ENCODE measurements at places on chromosomes 7 and 10.

DNA sequence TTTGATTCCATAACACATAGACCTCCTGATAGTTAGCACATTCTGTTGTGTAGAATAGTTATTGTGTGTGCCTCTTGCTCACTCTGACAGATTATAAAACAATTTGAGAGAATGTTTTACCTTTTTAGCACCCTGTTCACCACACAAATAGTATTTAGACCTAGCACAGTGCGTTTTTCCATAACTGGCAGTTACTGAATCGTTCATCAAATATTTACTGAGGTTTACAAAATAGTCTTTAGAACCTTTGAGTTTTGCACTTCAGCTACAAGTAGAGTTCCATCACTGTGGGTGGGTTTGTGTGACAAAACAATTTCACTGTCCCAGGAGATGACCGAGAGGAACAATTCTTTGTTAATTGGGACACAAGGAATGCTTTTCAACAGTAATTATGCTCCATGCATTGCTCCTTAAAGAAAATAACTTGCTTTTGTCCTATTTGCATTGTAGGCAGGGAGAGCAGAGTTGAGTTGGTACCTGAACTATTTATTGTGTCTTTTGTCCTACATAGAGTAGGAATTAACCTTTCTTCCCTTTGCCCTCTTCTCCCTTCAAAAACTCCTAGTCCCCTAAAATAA, 62.3 kb downstream of the DNAH11 start:
- no peak for DNase-seq

DNA sequence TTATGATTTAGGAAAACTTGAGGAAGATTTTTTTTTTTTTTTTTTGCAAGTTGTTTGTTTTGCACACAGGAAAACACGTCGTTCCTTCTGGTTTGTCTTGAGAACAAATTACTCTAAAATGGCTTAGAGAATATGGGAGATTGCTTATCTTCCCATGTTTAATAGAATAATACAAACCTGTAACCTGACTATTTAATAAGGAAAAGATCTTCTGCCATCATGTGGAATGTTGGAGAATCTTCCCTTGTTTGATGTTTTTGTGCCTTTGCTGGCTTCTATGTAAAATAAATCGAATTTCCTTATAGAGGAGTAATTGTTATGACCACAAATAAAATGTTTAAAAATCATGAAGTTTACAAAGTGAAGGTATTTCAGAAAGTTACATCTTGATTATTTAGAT, 818.8 kb downstream of the GATA3 start:
- DNase-seq = no peak

DNA sequence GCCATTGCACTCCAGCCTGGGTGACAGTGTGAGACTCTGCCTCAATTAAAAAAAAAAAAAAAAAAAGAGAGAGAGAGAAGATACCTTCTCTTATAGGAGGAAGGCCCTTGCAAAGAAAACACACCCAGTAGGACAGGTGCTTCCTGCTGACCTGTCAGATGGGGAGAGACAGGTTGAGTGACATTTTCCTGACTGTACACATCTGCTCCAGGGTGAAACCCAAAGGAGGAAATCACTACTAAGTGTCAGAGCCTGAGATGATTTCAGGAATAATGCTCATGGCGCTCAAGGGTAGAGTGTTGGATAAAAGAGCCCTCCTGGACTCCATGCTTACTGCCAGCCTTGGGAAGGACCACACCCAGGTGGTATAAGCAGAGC, 1.7 kb upstream of the STN1 start:
- no peak for DNase-seq

DNA sequence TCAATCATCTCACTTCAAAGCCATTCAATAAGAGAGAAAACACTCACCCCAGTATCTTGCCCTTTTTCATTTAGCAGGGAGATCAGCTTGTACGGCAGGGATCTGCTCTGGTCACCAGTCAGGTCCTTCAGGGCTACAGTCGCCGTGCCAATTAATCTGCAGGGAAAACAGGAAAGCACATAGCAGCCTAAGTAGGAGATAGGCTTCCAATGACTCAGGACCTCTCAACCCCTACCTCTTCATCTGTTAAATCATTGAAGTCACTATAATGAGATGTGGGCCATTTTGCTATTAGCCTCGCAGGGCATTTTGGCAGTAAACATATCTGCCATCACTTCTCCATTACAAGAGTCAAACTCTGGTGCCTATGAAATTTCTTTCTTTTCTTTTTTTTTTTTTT, 50.8 kb downstream of the MYOF start:
- no peak for DNase-seq

DNA sequence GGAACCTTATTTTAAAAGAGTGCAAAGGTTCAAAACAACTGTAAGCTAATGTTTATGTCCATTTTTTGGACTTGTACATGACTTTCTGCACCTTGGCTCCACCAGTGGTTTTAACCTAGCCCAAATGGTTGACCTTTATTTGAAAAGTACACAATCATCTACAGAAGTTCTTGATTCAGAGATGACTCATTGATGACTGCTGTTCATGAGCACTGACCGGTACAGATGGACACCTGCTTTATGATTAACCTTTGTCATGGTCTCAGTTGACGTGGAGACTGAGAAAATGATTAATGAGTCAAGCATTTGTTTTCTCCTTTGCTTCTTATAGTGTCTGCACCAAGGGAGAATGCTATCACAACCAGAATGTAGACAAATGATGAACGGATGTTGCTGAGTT, 55.7 kb upstream of the PTER start:
- DNase-seq = no peak

DNA sequence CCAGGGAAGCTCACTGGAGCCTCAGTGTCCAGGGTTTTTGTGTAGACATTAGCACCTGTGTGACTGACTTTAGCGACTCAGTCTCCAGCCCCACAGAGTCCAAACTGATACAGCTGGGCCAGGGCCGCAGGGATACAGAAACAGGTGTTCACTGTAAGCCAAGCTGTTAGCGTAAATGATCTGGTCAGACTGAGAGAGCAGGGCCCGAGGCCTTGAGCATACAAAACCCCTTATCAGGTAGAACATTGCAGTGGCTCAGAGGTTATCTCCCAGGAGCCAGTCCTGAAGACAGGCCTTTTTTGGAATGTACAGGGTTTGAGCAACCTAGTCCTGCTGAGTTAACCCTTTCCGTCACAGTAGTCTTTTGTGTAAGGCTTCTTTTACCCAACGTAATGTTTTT, 25.0 kb downstream of the LHPP start:
- DNase-seq = no peak

- no peak for DNase-seq
These were observed 51.1 kb downstream of the EPDR1 start for GRCh38 chr7:37971491-37971890.

DNA sequence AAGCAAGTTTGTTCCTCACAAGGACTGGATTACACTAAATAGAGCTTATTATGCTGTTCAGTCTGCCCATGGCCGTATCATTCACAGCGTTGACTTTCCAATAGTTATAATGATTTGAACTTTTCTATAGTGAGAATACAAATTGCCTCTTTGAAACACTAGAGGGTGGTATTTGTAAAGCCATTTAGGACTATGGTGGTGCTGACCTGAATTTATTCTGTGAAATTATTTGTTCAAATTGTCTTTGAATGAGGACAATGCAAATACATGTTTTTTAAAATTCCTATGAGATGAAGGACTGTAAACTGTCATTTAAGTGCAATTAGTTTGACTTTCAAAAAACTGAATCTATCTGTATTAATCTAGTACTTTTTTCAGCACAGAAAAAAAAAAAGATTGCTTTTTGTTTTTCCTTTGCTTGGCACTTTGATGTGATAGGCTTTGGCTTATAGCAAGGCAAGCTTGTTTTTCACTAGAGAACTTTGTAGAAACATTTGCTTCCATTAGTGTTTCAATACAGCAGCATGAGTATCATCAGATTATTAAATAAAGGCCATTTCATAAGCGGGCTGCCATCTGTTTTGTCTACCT, 122.7 kb upstream of the TMEM229A start:
- DNase-seq = peak; percentile 11

- peak; percentile 64 for DNase-seq
These were observed 900 bp downstream of the MKLN1 start for GRCh38 chr7:131328377-131329175.

GRCh38 chr10:117092386-117092785, 45.7 kb downstream of the VAX1 start:
- DNase-seq = no peak

- DNase-seq = no peak
These were observed 488.0 kb upstream of the STEAP1 start for GRCh38 chr7:89666136-89666835.

DNA sequence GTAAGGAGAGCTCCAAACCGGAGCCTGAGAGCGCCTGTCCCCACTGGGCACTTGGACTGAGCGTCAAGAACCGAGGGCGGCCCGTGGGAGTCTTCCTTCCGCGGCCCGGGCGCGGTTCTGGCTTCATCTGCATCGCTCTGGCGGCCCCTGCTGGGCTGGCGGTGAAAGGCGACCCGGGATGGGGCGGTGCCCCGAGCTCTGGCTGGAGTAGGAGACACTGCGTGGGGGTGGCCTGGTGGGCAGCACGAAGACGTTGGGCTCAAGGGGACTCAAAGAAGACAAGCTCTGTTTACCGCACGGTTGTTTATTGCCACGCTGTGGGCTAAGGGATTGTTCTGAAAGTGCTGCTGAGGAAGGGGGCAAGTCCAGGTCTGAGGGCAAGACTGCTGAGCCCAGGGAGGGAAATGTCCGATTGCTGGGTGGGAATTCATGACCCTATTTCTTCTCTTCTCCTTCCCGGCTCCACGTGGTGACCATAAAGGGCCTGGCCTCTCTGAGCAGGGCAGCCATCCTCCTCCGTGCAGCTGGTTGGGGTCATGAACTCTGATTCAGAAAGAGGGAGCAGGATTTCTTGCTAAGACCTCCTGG, 29.8 kb downstream of the PLAU start:
- peak; percentile 75 for DNase-seq

- DNase-seq = no peak
These were observed 27.0 kb downstream of the DLD start for GRCh38 chr7:107917763-107918651.

- no peak for DNase-seq
These were observed 35.3 kb downstream of the MTPAP start for GRCh38 chr10:30313579-30314350.

- DNase-seq = no peak
These were observed 131.9 kb downstream of the AKR1D1 start for GRCh38 chr7:138208142-138208570.

- DNase-seq = no peak
These were observed 118.6 kb upstream of the CARD11 start for GRCh38 chr7:3162289-3162688.

DNA sequence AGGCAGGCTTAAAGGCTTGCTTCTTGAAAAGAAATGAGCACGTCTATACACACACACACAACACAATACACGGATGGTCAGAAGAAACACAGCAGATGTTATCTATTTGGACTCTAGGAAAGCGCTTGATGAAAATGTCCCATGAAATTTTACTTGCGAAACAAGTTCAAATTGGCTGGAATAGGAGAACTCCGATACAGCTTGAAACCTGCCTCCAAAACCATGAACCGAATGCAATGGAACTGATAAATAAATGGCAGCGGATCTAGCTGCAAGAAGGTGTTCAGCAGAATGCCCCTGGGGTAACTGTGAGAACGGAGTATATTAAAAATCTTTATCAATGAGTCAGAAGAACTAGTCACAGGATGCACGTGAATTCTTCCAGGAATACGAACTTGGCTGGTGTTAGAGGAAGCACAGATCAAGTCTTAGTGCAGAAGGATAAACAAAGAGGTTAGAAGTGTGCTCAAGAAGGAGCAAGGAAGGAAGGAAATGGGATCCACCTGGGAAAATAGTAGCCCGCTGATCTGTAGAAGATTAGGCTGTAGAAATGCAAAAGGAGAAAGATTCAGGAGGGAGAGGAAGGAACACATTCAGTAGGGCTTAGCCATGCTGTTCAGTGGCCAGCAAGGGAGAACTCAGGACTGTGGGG, 142.0 kb upstream of the PRKCQ start:
- peak; percentile 97 for DNase-seq

DNA sequence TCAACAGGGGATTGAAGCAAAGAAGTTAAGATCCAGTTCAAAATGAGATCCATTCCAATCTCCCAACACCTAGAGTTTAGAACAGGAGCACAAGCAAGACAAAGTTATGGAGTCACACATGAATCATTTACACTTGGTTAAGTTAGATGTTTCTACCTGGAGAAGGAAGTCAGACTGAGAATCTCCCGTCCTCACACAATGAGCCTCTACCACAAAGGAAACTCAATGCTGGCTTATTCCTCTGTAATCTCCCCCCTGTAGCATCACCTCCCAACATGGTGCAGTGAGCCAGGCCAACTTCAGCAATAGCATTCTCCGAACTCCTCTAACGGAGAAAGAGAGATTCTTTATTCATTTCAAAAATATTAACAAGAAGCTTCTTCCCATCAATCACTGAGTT, 82.2 kb downstream of the ELMO1 start:
- no peak for DNase-seq

- peak; percentile 32 for DNase-seq
These were observed 173.2 kb downstream of the ZNF438 start for GRCh38 chr10:30858499-30858898.

DNA sequence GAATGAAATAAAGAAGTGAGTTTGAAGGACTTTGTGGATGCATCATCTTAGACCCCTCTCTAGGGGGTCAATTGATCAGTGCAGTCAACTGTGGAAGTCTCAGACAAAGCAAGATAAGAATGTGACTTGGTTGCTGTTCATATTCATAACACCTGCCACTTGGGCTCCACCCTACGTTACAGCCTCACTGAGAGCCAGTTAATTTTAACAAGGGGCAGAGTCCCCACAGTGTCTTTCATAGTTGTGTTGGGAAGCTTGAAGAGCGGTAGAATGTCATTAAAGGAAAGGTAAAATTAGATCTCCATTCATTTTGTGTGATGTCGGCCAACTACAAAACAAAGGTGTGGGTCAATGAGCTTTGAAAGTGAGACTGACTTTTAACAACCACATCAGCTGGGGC, 442.1 kb upstream of the C7orf33 start:
- DNase-seq = no peak

DNA sequence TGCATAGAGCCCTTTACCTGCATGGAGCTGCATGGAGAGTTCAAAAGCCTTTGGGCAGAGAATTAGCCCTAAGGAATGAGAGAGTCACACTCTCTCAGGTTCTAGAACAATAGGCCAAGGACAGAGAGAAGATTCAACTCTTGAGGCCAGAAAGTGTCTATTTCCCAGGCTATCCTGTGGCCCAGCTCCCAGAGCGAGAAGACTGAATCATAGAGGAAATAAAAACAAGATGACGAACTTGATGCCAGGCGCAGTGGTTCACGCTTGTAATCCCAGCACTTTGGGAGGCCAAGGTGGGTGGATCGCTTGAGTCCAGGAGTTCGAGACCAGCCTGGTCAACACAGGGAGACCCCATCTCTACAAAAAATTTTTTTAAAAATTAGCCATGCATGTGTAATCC, 18.3 kb upstream of the PODXL start:
- peak; percentile 58 for DNase-seq

GRCh38 chr7:141409801-141410329, 141.3 kb upstream of the AGK start:
- no peak for DNase-seq

DNA sequence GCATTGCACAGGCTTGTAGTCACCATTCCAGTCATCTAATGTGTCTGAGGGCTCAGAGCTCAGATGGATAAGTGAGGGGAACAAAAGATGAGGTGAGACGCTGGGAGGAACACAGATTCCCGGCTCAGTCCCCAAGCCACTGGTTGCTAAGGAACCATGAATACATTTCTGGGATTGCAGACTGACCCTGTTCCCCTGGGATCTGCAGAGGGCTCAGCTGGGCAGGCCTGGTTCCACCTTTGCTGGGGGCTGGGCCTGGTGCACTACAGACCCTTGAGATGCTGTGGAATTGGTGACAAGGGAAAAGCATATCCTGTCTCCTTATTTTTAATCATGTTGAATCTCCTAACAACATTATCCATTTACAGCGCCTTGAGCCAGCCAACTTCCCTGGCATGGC, 19.2 kb downstream of the ELFN1 start:
- no peak for DNase-seq
